ENCODE measurements at places on chromosomes 5 and 9.

DNA sequence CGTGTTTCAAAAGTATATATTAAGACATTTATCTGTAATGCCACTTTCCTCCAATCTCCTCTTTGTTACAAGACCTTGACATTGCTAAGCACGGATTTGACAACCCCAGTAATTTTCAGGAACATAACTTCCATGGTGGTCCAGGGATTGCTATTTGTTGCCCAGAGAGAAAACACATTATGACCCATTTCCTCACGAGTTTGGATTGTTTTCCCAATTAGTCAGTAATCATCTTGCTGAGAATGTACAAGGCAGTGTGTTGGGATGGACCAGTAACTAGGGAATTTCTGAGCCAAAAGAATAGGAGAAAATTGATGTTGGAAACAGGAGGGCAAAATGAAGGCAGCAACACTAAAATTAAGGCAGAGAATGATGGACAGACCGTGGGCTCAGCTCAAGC is 574.1 kb downstream of the EBF1 start:
- no peak for DNase-seq

GRCh38 chr9:36866840-36867239 is 167.2 kb downstream of the PAX5 start:
- DNase-seq: no peak

DNA sequence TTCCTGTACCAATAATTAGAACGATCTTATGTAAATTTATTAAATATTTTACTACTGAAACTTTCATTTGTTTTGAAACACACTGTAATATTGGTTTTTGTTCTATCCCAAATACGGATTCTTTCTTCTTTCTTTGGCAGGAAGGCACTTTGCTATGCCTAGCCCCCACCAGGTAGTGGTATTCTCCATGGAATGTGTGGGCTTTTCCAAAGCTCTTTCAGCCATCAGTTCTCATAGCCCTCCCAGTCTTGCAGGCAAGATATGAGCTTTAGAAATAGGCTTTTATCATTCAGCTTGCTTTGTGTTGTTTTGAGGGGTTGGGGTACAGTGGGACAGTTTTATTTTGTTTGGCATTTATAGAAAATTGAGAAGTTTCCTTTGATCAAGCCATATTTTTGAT is 107.5 kb downstream of the DMXL1 start:
- DNase-seq: no peak

DNA sequence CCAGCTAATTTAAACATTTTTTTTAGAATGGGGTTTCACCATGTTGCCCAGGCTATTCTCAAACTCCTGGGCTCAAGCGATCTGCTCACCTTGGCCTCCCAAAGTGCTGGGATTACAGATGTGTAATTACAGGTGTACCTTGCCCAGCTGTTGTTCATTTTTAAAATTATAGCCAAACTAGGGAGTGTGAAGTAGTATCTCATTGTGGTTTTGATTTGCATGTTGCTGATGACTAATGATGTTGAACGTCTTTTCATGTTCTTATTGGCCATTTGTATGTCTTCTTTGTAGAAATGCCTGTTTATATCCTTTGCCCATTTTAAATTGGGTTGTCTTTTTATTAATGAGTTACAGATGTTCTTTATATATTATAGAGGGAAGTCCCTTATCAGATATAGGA is 31.5 kb downstream of the EHMT1 start:
- DNase-seq: no peak

DNA sequence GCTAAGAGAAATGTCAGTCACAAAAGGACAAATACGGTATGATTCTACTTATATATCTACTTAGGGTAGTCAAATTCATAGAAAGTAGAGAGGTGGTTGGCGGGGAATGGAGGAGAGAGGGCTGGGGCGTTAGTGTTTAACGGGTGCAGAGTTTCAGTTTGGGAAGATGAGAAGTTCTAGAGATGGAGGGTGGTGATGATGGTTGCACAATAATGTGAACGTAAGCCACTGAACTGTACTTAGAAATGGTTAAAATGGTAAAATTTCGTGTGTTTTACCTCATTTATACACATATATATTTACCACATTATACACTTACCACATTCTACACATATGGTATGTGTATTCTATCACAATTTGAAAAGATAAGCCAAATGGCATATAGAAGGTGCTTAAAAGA is 35.7 kb downstream of the LSM11 start:
- DNase-seq: no peak

GRCh38 chr5:929596-929995 is 36.9 kb downstream of the TRIP13 start:
- no peak for DNase-seq

- DNase-seq: no peak
Measured at GRCh38 chr5:138024117-138024516, 8.8 kb downstream of the FAM13B start.

All from NCI-H2171 treated with DMSO at 0.1 percent for 48 hours (cell line).